ENCODE measurements at places on chromosomes 12 and 14.

- no peak for DNase-seq
These were observed 43.0 kb downstream of the LRIG3 start for GRCh38 chr12:58877243-58877743.

DNA sequence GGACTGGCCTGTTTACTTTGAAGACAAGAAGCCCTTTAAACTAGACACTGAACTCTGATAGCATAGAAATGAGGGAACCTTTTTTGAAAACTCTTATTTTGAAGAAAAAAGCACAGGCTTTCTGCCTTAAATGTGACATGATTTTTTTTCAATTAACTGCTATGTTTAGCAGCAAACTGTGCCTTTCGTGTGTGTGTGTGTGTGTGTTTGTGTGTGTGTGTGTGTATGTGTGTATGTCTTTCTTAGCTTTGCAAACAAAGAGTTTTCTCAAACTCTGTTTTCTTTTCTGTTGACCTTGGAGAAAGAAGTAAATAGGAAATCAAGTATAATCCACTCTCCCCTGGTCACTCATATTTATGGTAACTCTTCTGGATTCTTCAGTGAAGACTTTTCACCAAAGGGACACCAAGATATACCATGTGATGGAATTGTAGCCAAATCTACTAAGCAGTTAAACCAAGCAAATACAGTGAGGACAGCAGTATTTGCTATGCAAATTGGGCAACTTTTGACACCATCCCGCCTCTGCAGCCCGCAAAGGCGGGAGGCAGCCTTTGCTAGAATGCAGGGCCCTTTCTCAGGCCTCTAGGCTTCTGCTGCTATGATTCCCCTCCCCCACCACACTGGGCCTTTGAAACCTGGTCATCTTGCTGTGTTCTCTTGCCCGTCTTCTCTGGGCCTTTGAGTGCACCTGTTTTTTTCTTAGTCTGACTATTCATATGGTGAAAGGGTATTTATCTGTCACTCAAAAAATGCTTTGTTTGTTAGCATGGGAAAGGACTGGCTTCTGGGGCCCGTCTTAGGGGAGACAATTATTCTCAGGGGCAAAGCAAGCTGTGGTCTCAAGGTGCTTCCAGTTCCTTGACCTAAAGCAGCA is 107.9 kb downstream of the MYRFL start:
- DNase-seq, result no peak

DNA sequence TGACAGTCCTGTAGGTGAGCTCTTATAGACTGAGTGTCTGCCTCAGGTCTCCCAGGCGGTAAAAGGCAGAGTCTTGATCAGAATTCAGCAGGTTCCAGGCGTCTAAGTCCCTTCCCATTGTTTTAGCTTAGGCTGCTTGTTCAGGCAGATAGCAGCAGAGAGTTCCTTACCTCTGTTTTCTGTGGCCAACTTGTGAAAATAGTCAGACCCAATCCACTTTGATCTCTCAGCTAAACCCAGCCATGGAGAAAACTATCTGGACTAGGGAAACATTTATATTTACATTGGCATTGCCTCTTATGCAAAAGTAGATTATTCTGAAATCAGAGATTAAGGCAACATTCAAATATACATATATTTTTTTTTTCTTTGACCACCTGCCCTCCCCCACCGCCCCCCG is 21.4 kb downstream of the CCDC62 start:
- DNase-seq, result no peak

- DNase-seq, result no peak
These were observed 116.6 kb downstream of the CALM1 start for GRCh38 chr14:90513161-90514014.

GRCh38 chr14:66088656-66089055 is 397.5 kb upstream of the CCDC196 start:
- DNase-seq, result no peak

DNA sequence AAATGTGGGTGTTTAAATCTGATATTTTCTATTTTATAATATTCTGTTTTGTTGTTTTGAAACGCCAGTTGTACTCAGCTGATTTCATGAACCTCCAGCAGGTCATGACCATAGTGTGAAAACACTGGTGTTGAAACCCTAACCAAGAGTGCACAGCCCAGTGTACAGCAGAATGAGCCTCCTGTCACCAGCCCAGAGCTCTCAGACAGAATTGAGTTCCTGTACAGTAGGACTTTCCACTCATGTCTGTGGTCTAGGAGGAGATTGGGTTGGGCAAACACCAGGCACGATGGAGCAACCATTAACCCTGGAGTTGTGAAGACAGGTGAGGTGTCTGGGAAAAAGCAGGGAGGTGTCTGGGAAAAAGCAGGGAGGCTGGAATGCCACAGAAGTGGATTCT is 908.8 kb downstream of the VRK1 start:
- DNase-seq, result no peak

- no peak for DNase-seq
These were observed 89.2 kb downstream of the FOXN3 start for GRCh38 chr14:89327771-89328212.

DNA sequence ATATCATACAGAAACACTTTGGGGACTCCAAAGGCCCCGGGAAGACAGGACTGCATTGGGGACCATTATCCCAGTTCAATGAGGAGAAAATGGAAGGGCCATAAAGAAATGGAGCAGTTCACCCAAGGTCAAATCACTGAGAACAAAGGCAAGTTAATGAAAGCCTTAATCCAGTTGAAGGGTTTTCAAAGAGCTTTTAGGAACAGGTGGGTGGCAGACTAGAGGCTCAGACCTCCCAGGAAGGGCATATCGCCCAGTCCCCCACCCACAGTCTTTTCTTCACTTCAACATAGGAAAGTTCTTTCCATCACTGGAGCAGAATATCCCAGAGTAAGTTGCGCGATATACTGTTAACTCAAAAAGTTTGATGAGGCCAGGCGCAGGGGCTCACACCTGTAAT is 136.1 kb upstream of the CCND2 start:
- DNase-seq, result no peak

- no peak for DNase-seq
These were observed 132.7 kb upstream of the DDHD1 start for GRCh38 chr14:53285821-53286220.
